Activated CD4-positive, alpha-beta T cell treated with anti-CD3 and anti-CD28 coated beads, Interleukin-2, amount 50 U/mL, for 48 hours (primary cell): ENCODE measurements at places on chromosomes 16 and 17.

- no peak for DNase-seq
These were observed 77.2 kb downstream of the TOX3 start for GRCh38 chr16:52469775-52470174.

DNA sequence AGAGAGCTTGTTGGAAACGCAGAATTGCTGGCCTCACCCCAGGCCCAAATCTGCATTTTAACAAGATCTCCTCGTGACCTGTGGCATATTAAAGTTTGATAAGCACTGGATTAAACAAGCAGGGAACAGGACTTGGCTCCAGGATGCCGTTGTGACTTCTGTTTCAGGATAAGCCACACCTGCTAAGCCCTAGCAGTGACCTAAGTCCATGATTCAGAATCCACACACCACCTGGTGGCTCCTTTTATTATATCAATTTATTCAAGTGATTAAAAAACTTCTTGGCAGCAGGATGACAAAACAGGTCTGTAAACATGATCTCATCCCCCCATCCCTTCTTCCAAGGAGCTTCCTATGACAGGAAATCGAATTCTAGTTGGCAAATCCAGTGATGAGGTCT is 9.1 kb downstream of the NAGPA start:
- DNase-seq, result no peak

- no peak for DNase-seq
These were observed 112.5 kb downstream of the MSI2 start for GRCh38 chr17:57368637-57369336.

GRCh38 chr16:78363843-78364555 is 264.5 kb downstream of the WWOX start:
- no peak for DNase-seq

GRCh38 chr16:57591870-57592485 is 36.5 kb upstream of the ADGRG1 start:
- peak; percentile 8 for DNase-seq

DNA sequence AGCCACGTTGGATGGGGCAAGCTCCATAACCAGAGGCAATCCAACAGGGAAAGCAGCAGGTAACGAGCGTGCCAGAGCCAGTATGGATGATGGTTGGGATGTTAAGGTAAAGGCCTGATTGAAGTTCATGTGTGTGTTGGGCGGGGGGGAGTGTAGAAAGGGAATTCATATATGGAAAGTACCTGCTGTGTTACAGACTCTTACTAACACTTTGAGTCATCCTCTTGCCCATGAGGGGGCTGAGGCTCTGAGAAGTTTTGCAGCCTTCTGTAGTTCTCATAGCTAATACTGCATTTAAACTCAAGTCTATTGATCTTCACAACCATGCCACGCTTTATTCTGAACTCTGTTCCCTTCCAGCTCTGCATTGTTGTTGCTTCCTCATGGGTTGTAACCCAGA is 28.5 kb downstream of the SYCE1L start:
- DNase-seq, result no peak

DNA sequence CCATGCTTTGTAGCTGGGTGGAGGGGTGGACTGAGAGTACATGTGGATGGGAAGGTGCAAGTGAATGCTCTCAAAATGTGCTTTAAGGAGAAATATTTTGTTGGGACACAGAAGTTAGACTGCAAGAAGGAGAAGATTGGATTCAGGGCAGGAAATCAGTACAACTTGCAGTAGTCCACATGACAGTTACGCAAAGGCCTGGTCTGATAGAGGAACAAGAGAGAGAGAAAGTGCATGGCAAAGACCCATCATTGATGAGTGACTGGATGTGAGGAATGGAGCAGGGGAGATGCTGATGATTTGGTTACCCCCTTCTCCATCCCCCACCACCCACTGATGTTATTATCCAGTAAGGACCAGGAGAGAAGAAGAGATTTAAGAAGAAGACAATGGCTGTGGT is 472.8 kb downstream of the MAF start:
- DNase-seq, result no peak

- no peak for DNase-seq
These were observed 3.7 kb downstream of the DUSP14 start for GRCh38 chr17:37493249-37494027.

DNA sequence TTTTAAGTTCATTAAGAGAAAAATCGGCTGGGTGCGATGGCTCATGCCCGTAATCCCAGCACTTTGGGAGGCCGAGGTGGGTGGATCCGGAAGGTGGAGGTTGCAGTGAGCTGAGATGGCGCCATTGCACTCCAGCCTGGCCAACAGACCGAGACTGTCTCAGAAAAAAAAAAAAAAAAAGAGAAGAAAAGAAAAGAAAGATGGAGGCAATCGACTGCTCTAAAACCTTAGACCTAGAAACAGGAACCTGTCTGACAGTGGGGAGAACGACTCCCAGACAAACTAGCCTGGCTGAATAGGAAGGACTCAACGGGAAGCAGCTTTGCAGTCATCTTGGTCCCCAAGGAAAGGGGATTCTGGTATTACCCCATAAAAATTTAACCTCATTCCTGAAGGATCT is 13.7 kb downstream of the MRC2 start:
- DNase-seq, result no peak

- DNase-seq, result no peak
These were observed 1496.5 kb upstream of the GOT2 start for GRCh38 chr16:60230666-60231065.

GRCh38 chr16:87636050-87636684 is 33.9 kb downstream of the JPH3 start:
- DNase-seq, result peak; percentile 91

DNA sequence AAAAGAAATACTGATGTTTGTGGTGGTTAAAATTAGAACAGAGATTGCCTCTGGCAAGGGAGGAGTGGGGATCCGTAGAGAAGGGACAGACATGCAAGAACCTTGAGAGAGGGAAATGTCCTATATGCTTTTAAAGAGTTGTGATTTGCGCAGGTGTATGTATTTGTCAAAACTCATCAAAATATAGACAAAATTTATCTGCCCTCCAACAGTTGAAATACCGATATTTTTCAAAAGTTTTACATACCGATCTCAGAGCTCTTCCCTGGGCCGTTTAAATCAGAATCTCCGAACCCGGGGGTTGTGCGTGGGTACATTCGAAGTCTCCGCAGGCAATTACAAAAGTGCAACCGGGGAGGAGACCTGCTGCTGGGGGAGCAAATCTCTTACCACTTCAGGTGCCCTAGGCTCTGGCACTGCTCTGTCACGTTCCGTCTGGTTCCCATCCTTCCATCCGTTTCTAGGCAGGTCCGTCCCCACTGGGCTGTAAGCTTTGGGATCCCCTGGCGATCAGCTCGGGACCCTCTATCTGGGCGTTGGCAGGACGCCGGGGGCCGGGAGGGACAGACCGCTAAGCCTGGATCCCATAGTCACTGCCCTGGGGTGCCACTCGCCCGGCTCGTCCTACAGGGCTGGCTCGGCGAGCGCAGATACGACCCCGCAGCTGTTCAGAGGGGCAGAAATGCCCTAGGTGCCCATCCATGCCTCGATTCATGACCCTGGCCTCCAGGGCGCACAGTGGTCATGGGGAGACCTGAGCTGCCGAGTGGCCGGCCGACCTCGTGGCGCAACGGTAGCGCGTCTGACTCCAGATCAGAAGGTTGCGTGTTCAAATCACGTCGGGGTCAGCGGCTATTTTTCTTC is 4.2 kb downstream of the BORCS6 start:
- peak; percentile 95 for DNase-seq

GRCh38 chr16:76654088-76654820 is 377.1 kb downstream of the CNTNAP4 start:
- DNase-seq, result no peak

- no peak for DNase-seq
These were observed 74.7 kb downstream of the CHD9 start for GRCh38 chr16:53129281-53130158.

DNA sequence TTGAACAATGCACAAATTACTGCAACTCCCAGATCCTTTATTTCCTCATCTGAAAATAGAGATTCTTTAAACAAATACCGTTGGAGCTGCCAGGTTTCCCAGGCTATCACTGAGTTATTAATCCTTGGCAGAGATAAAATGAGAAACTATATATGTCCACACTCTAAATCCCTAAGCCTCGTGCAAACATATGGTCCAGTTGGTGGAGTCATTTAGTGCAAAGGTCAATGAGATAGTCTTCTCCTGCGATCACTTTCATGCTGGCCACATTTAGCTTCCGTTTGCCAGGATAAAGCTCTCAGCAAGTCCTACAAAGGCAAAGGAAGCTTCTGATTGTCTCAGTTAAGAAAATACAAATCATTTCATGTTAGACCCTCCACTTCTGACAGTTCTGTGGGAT is 11.0 kb downstream of the GRIN2A start:
- no peak for DNase-seq

DNA sequence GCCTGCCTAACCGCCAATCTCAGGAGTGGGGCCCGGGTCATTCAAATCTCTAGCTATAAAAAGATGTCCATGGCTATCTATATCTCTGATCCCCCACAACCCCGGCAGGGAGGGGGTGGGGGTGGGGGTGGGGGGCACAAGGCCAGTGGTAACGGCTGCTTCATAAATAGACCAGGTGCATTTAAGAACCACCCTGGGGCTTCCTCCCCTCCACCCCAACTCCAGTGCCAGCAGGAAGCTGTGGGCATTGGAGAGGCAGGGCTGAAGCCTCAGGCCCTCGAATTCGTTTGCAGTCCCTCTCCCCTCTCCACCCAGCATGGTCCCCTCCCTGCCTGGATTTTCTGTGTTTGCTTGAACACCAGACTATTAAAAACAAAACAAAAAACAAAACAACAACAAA is 56.0 kb downstream of the RAP1GAP2 start:
- no peak for DNase-seq

- DNase-seq, result peak; percentile 80
These were observed 1.0 kb downstream of the NME2 start for GRCh38 chr17:51166987-51167931.

DNA sequence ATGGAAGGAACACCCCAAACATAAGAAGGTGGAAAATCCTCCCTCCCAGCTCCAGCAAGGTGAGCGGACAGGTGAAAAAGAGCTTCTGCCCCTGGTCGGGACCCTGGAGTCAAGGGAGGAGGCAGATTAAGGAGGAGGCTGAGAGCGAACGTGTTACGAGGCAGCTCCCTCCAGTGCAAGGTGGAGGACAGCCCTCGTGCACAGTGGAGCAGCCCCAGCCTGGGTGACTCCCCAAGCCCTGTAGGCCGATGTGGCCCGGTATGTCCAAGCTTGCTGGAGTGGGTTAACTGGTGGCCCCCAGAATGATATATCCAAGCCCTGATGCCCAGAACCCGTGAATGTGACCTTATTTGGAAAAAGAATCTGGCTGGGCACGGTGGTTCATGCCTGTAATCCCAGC is 15.5 kb upstream of the CRISPLD2 start:
- no peak for DNase-seq

DNA sequence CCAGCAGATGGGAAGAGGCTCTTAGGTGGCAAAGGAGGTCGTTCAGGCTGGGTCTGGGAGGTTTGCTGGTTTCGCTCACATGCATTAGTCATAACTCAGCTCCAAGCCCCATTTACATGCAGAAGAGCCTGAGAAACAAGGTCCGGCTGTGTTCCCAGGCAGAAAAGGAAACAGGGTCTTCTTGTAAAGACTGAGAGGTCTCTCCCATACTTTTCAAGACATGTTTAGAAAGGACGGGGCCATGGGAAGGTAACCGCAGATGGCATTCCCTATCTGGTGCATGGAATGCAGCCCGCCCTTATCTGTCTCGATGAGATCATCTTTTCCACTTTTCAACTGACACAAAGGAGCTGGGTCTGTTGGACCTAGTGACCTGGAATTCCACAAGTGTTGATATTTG is 389.0 kb upstream of the CDH11 start:
- DNase-seq, result no peak

DNA sequence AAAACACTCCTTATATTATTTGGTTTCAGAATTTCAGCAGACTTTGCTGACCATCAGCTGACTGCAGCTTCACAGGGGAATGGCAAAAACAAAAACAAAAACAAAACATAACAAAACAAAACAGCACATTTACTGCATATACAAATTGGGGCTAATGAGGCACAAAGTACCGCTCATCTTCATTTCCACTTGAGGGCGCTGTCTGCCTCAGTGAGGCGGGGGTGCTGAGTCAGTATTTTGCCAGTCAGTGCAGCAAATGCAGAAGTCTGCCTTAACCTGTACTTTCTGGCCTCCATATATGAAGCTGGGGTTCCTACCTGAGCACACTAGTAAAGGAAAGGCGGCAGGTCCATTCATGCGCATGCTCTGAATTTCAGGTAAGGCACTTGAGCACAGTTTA is 13.5 kb upstream of the DYNLRB2 start:
- peak; percentile 62 for DNase-seq

DNA sequence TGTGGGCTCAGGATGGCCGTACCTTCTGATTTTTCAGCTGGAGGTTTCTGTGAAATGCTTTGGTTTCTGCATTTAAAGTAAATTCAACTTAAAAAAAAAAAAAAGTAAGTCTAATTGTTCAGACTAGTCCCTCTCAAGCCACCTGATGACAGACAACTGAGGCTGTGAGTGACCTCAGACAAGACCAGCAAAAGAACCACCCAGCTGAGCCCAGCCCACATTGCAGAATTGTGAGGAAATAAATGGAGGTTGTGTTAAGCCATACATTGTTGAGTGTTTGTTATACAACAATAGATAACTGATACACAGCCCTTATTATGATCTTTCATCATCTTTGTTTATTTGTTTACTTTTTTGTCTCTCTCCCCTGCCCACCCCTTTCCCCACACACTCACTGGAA is 44.7 kb upstream of the CMIP start:
- DNase-seq, result no peak

DNA sequence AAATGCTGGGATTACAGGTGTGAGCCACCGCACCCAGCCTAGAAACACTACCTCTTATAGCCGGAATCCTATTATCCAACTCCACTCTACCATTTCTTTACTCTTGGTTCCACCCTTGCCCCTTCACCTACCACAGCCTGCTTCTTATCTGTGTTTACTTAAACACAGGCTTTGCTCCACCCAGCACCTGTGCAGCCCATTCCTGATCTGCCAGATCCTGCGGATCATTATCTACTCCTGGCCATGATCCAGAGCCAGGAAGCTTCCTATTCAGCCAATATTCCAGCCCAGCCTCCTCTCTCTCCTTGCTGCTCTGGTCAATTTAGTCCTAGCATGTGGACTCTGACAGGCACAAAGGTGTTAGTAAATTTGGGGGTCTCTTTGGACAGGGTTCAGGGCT is 98.8 kb upstream of the MED13 start:
- no peak for DNase-seq
